ENCODE measurements at places on chromosomes 13 and 19.

GRCh38 chr19:17623224-17623935 is 64.8 kb downstream of the UNC13A start:
- DNase-seq = no peak

DNA sequence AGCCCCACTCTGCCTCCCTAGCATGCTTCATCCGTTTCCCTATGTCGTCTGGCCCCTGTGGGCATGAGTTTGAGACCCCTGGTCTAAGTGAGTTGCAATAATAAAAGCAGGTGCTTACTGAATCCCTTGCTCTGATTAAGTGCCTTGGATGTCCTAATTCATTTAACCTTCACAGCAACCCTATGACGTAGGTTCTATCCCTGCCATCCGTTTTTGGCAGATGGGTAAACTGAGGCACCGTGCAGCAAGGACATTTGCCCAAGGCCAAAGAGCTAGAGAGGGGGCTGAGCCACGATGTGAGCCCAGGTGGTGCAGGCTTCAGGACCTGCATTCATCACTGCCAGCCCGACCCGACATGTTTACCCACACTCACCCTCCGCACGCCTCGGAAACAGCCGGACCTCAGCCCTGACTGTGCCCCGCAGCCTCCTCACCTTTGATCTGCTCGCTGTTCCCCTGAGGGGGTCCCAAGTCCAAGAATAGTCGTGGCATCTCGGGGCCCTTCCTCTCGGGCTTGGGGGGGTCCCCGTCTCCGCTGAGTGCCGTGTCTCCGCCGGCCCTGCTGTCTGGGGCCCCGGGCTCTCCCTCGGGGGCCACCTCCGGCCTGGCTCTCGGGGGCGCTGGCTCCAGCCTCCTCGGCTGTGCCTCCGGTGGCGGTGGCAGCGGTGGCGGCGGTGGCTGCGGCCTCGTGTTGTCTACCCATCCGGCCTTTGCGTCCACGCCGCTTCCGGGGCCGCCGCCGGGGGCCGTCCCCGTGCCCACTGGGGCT is 14.5 kb downstream of the LMTK3 start:
- no peak for DNase-seq

DNA sequence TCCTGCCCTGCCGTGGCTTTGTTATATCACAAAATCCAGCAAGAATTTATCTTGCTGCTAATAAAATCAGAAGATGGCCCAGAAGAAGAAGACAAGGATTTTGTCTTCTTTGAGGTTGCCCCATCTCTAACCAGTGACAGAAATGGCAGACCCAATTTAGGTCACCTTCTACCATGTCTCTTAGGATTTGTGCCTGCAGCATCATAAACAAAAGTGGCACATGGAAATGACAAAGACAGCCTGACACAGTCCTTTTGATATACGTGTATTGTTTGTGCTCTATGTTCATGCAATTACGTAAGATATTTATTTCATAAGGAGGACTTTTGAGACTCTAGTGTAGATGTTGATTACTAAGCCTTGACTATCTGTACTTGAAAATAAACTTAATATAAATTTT is 135.9 kb upstream of the TMTC4 start:
- DNase-seq = no peak

DNA sequence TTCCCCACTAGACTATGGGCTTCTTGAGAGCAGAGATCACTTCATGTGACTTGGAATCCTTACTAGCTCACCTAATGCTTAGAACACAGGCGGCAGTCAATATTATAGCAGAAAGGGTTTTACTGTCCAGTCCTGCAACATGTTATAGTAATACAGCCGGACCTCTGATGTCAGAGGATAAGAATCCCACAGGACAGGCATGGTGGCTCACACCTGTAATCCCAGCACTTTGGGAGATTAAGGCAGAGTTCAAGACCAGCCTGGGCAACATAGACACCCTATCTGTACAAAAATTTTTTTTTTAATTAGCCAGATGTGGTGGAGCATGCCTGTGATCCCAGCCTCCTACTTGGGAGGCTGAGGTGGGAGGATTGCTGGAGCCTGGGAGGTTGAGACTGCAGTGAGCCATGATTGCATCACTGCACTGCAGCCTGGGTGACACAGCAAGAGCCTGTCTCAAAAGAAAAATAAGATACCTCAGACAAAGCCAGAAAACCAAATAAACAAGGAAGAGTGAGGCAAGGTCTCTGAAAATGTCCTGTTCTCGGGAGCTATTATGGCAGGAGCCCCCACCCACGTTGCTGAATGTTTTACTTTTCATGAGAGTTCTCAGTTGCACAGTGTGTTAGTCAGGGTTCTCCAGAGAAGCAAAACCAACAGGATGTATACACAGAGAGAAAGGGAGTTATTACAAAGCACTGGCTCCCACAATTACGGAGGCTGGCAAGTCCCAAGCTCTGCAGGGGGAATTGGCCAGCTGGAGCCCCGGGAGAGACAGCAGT is 100.8 kb downstream of the UBL3 start:
- DNase-seq = no peak

DNA sequence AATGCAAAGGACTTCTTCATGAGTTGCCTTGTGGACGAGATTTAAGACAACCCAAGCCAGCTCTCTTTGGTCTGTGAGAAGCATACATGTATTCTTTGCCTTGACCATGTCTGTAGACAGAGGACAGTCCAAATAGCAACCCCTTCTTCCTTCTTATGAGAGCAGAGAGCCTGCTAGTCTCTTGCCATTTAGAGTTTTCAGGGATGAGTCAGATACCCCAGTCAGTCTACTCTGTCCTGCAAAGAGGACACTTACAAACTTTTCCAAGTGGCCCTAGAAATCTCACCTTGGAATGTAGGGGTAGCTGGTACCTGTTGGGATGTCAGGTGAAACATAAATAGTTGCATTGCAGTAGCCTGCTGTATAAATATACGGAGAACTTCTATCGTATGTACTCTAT is 36.7 kb downstream of the DNAJC3 start:
- DNase-seq = no peak

DNA sequence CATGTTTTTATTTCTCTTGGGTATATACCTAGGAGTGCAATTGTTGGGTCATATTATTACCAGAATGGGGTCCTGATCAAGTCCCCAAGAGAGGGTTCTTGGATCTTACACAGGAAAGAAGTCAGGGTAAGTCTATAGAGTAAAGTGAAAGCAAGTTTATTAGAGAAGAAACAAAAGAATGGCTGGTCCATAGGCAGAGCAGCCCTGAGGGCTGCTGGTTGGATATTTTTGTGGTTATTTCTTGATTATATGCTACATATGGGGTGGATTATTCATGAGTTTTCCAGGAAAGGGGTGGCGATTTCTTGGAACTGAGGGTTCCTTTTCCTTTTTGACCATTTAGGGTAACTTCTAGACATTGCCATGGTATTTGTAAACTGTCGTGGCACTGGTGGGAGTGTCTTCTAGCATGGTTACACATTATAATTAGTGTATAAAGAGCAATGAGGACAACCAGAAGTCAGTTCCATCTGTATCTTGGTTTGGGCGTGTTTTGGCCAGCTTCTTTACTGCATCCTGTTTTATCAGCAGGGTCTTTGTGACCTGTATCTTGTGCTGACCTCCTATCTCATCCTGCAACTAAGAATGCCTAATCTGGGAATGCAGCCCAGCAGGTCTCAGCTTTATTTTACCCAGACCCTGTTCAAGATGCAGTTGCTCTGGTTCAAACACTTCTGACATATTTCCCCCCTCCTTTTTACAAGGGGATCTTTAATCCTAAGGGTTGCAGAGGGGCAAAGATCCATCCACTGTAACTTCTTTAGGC is 41.1 kb downstream of the CEACAM1 start:
- DNase-seq = no peak

GRCh38 chr19:43518051-43518450 is 8.9 kb downstream of the ETHE1 start:
- no peak for DNase-seq

GRCh38 chr13:59843040-59843439 is 320.7 kb downstream of the DIAPH3 start:
- DNase-seq = no peak

- no peak for DNase-seq
These were observed 647 bp downstream of the RNF225 start for GRCh38 chr19:58395979-58396627.

GRCh38 chr13:29489650-29490560 is 105.6 kb downstream of the SLC7A1 start:
- DNase-seq = no peak

DNA sequence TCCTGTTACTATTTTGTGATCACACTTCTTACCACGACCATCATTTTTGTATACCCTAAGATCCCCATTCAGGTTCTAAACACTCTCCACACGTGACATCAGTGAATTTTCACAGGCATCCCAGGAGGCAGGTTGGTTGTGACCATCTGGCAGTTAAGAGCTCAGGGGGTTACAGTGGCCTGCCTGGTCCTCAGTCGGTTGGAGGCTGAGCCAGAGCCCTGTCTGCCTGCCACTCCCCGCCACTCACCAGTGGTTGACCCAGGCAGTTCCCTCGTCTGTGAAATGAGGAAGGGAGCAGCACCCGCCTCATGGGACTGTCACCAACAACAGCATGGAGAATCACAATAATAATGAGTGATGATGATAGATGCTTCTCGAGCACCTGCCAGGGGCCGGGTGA is 36.4 kb upstream of the EHD2 start:
- no peak for DNase-seq

- DNase-seq = no peak
These were observed 46.7 kb downstream of the ZNF729 start for GRCh38 chr19:22332924-22333323.

- DNase-seq = no peak
These were observed 1.2 kb upstream of the F10 start for GRCh38 chr13:113121183-113121927.

DNA sequence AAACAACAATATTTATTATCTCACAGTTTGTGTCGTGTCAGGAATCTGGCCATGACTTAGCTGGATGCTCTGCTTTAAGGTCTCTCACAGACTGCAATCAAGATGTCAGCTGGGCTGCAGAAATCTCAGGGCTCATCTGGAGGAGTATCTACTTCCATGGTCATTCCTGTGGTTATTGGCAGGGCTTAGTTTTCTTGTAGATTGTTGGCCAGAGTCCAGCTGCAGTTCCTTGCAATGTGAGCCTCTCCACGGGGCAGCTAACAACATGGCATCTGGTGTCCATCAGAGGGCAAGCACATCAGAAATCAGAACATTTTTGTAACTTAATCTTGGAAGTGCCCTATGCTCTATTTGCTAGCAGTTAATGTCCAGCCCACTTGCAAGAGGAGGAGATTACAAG is 45.7 kb upstream of the TDRD3 start:
- no peak for DNase-seq

- DNase-seq = no peak
These were observed 578.8 kb downstream of the DCT start for GRCh38 chr13:93900731-93901130.

DNA sequence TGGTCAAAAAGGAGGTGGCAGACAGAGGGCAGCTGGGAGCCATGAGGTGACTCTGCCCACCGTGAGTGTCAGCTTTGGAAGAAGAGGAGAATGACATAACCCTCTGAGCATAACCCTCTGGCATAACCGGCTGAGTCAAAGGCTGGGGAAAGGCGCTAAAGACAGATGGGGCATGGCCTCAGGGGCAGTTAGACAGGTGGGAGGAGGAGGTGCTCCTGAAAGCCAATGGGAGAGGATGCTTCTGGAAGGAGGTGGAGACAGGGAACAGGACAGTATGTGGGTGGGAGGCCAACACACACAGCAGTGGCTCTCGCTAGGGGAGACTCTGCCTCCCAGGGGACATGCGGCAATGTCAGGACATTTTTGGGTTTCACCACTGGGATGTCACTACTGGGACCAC is 17.1 kb downstream of the ELAVL1 start:
- DNase-seq = no peak

Data from dorsolateral prefrontal cortex (tissue), 122 donors.